ENCODE measurements at places on chromosomes 2 and 18.

- no peak for DNase-seq
Measured at GRCh38 chr2:142907653-142908052, 30.2 kb downstream of the KYNU start.

- no peak for DNase-seq
Measured at GRCh38 chr2:95185197-95185596, 19.6 kb downstream of the ZNF2 start.

DNA sequence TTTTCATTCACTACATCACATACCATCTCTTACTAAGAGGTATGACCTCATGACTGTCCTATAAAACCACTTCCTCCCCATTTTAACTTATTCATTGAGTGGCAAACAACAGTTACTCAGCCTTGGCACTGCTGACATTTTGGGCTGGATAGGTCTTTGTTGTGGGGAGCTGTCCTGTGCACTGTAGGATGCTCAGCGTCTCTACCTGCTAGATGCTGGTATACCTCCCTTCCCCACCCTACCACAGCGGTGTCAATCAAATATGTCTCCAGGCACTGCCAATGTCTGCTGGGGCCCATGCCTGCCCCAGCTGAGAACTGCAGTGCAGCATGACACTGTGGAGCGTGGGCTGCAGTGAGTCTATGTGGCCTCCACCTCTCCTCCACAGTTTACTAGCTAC lies 76.3 kb upstream of the MGAT4A start:
- DNase-seq: no peak

DNA sequence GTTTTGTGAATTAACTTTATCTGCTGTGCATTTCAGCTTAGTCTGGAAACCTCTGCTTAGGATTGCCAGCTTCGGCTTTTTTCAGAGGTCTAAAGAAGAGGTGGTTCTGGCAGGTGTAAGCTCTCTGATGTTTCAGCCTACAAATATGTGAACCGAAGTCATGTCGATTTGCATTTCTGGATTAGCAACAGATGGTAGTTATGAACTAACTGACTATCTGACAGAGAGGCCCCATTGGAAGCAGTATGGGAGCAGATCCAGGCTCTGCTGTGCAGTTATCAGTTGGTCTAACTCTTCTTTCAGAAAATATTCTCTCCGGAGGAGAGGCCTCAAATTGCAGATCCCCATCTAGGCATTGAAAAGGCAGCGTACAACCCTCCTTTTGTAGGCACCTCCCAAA lies 32.7 kb upstream of the SPRED2 start:
- DNase-seq: no peak

GRCh38 chr18:57077786-57078552 lies 68.9 kb upstream of the BOD1L2 start:
- no peak for DNase-seq

DNA sequence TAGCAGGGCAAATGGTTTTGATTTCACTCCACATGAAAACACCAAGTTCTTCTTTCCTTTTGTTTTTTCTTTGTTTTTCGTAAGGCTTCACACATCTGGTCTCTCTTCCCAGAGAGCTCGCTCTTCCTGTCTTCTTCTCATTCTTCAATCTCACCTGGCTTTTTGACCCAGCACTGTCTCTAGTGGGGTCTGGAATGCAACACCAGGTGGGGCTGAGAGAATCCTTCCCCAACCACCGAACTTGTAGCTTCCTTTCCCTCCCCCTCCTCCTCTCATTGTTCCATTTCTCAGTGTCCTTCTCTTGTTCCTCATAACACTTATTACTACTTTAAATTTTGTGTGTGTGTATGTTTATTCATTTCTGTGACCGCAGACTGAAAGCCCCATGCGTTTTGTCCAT lies 13.5 kb upstream of the PIEZO2 start:
- no peak for DNase-seq

DNA sequence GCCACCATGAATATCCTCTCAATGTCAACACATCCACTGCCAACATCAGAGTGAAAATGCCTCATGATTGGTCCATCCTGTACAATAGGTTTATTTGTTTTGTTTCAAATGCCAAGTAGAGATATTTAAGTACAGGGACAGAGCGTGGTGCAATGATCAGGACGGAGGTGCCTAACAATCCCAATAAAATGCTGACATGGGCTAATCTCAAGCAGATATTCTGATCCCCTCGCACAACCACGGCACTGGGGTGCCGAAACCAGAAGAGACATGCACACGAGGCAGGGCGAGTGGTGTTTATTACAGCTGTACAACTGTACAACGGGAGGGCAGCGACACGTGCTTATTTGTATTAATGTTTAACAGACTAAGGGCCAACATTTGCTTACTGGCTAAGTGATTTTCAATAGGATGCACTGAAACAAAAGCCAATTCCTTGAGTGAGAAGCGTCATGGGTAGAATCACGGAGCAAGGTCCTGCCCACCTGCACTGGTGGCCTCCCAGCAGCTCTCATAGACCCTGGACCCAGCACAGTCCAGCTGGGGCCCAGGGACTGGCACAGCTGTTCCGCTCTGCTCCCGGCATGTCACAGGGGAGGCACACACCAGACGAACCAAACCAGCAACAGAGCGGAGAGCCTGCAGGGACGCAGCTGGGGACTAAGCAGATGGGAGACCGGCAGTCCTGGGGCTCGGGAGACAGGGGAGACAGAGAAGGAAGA lies 101.4 kb downstream of the HDAC4 start:
- no peak for DNase-seq

DNA sequence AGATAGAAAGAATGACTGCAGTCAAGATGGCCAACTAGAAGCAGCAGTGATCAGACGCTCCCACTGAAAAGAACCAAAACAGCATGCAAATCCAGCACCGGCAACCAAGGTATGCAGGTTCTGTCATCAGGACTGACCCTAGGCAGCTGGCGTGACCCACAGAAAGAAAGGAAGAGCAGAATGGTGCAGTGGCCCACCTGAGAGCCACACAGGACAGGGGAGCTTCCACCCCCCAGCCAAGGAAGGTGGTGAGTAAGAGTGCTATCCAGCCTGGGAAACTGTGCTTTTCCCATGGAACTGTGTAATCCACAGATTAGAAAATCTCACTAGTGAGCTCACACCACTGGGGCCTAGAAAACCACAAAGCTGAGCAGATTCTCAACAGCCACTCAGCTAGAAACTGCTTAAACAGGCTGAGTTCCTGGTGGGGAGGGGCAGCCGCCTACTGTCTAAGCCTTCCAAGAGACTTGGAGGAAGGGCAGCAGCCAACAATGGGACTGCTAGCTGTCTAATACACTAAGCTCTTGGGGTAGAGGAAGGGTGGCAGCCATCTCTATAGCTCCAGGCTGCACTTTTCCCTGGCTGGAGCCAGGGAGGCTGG lies 127.9 kb downstream of the EVA1A start:
- no peak for DNase-seq

- no peak for DNase-seq
Measured at GRCh38 chr2:96687711-96688640, 45.4 kb downstream of the FER1L5 start.

GRCh38 chr2:230434677-230435324 lies 18.8 kb downstream of the SP100 start:
- DNase-seq: no peak

- no peak for DNase-seq
Measured at GRCh38 chr2:162041485-162041884, 32.5 kb downstream of the DPP4 start.

DNA sequence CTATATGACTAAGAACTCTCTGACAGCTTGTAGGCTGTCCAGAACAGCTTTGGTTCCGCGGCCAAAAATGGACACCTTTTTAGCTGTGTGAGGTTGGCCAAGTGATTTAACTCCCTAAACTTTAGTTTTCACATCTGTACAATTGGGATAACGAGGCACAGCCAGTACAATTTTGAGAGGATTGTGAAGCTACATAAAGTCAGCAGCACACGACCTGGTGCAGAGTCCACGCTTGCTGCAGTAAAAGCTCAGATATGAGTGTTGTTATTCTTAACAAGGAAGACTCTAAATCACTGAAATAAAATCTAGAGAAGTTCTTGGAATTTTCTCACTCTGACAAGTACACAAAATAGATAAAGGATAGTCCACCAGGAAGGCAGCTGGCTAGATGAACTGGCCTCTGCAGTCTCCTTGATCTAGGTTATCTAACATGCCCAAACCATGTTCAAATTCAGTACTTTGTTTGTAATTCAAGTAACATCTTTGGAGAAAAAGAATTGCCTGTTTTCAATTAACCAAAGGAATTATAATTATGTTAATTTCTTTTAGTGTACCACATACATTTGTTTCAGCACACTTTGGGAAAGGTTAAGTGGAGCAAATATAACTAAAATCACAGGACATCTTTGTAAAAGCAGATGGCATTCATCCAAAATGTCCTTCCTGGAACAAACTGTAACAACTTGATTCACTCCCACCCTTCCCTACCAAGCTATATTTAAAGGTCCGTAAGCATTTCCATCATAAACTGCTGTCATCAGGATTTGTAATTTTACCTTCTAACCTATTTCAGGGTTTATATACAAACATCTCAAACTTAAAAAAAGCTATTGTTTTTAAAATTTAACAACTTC lies 201.7 kb upstream of the STK17B start:
- DNase-seq: no peak

DNA sequence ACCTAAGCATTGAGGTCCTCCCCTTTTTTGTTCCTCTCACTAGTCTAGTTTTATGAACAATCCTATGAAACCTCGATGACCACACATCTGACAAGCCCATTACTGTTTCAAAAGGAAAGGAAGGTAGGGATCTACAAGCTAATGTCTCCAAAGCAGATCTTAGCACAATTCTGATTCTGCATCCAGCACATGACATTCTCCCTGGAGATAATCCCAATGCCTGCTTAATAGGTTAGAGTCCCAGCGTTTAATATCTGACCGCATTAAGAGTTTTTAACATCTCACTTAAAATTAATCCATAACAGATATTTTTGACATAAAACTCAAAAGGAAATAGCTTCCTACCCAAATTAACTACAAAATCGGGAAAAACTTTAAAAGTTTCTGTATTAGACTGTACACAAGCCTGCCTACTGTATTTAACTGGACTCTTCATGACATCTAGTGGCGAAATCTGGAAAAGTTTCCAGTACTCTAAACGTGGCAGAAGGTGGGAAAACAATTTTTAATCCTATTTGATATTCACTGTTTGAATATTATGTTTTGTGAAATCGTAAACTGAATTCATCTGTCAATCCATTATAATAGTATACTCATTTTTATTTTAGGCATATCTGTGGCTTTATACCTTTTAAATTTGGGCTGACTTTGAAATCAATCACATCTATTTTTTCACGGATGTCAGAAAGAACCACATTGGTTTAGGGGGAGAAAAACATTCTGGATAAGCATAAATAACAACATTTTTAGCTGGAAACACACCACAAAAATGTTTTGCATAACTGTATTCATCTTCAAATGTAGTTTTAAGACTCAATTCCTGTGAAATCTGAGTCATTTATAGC lies 62.4 kb downstream of the TXNL1 start:
- DNase-seq: no peak

- no peak for DNase-seq
Measured at GRCh38 chr18:13688191-13689136, 37.9 kb downstream of the FAM210A start.

Measured in stimulated activated CD8-positive, alpha-beta memory T cell treated with anti-CD3 and anti-CD28 coated beads, Interleukin-2, amount 100 ng/mL, for 1 hour (primary cell).